ENCODE measurements at places on chromosomes 1 and 21.

DNA sequence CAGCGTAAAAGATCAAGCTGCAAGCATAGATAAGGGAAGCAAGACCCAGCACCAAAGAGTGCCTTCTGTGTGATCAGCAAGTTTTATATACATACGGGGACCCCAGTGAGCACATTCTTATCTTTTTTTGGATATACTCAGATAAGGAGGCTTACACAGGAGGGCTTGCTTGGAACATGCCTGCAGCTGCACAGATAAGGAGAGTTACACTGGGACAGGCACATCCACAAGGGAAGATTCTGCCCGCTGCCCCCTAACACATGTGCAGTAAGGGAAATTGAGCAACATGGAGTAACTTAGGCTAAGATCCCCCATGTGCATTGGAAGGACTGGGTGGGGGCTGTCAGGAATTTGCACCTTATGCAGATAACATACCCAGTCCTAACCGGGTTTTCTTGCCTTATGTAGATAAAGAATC is 1334.8 kb downstream of the MRPL39 start:
- DNase-seq = no peak

GRCh38 chr1:62286786-62287224 is 32.4 kb downstream of the KANK4 start:
- no peak for DNase-seq

- no peak for DNase-seq
Measured at GRCh38 chr21:36350282-36350910, 30.4 kb downstream of the MORC3 start.

GRCh38 chr1:2137257-2138121 is 57.1 kb downstream of the FAAP20 start:
- peak; percentile 9 for DNase-seq

DNA sequence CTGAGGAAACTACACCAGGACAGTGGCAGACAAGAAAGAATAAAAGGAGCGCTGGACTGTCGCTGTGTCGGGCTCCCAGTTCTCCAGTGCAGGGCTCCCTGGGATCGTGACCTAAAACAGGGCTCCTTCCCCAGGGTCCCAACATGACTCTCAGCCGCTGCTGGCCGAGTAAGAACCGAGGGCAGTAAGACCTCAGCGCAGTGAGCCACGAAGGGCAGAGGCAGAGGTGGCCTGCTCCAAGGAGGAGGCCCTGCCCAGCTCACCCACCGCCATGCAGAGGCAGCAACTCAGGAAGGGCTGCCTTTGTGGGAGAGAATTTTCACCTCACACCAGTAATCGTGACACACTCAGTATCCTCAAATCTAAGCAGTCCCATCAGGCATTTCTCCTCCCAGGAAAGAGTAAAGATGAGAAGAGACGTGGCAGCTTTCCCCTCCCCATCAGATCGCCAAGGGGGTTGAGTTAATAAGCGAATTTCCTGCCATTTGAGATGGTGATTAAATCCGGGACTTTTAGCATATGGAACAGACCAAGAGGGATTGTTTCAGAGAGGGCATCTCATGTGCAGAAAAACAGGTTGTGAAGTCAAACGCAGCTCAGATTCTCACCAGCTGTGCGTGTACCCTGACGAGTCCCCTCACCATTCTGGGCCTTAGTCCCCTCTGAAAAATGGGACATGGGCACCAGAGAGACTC is 19.8 kb upstream of the ARTN start:
- no peak for DNase-seq

DNA sequence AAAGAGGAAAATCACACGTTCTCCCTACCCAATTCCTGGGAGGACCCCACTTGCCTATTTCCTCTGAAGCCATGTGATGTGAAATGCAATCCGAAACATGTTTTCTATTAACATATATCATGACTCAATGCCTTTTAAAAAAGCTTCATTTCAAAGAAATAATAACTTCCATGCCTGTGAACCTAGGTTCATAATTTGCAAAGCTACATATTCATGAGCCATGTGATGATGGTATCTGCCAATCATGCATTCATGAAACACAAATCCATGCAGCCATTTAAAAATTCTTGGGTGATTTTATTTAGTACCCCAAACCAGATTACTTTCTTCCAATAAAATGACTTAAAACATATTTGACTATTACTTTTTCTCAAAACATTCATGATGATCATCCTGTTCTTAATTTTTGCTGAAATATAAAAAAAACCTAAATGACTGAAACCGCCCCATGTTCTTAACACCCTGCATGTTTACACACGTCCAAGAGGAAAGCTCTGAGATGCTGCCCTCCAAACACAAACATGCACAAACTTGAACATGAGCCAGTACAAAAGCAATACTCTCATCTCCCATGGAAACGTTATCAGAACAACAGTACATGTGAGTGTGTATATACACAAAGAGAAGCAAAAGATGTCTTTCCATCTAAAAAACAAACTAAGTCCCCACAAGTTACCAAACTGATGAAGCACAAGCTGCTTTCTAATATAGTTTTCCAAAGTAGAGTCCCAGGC is 140.1 kb downstream of the TGFBR3 start:
- DNase-seq = no peak

DNA sequence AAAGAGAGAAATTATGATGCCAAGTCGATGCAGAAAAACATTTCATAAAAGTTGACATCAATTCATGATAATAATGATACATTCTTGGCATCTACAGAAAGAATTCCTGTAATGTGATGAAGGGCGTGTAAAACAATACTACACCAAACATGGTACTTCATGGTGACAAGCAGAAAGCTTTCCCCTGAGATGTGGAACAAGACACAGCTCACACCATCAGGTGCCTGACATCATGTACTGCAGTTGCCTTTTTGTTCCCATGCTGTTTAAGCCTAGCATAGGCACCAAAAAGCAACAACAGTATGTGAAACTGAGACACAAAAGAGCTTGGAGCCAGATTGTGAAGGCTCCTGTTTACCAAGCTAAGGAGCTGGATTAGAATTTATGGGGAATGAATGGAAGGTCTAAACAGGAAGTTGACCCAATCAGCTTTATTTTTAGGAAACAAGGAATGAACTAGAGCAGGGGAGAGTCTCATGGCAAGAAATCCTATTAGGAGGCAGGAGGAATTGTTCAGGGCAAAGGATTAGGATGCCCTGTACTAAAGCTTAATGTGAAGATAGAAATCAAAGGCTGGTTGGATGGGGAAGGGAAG is 67.2 kb downstream of the SYDE2 start:
- DNase-seq = no peak

- DNase-seq = no peak
Measured at GRCh38 chr1:15952317-15953258, 23.3 kb downstream of the ZBTB17 start.

- DNase-seq = peak; percentile 44
Measured at GRCh38 chr21:43971201-43971991, 40.7 kb upstream of the TRAPPC10 start.

- DNase-seq = no peak
Measured at GRCh38 chr1:199335496-199335895, 692.0 kb upstream of the NR5A2 start.

- no peak for DNase-seq
Measured at GRCh38 chr1:34617321-34618118, 137.3 kb upstream of the GJB5 start.

GRCh38 chr1:162671664-162672410 is 39.6 kb downstream of the DDR2 start:
- no peak for DNase-seq

GRCh38 chr21:30426731-30427130 is 1.0 kb upstream of the KRTAP13-3 start:
- DNase-seq = no peak

- DNase-seq = no peak
Measured at GRCh38 chr1:94416901-94417727, 1.1 kb upstream of the ABCD3 start.

- no peak for DNase-seq
Measured at GRCh38 chr1:211326140-211326527, 499 bp upstream of the TRAF5 start.
